ENCODE measurements at places on chromosomes 2 and 18.

DNA sequence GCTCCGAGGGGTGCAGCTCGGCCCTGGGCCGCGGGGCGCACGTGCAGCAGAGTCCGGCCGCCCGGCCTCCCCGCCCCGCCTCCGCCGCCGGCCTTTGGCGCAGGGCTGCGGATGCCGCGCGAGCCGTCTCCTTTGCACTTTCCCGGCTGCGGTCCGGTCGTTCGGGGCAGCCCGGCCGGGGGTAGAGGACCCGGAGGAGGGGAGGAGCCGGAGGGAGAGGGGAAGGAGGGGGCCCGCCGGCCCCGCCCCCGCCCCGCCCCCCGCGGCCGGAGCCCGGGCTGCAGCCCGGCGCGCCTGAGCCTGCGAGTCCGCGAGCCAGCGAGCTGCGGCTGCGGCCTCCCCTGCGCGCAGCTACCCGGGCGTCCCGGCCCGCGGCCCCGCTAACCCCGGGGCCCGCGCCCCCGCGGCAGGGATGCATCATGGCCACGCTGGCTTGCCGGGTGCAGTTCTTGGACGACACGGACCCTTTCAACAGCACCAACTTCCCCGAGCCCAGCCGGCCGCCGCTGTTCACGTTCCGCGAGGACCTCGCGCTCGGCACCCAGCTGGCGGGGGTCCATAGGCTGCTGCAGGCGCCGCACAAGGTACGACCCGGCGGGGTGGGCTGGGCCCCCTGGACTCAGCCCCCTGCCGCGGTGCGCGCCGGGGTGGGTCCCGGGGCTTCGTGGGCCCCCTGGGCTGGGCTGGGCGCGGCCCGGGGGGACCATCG is at the start of gene FHOD3:
TSS of gene FHOD3 (plus strand) at position 297 of the 709 bp plus-strand sequence. CDS start at position 420, 123 bp downstream.
- DNase-seq: no peak

DNA sequence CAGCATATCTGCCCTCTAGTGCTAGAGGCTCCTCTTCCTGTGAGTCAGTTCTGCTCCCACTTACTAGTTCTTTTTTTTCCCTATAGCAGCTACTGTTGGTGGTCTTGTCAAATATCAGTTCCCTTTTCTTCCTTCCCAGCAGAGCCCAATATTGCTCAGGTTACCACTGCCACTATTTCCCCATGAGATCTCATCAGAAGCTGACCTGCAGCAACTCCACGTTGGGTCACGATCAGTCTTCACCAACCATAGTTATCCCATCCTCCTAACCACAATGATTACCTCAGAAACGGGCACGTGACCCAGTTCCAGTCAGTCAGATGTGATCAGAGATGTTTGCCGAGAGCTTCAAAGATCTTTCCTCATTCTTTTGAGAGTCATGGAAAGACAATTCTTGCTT is 59.7 kb upstream of the CAPN13 start:
- DNase-seq: no peak

DNA sequence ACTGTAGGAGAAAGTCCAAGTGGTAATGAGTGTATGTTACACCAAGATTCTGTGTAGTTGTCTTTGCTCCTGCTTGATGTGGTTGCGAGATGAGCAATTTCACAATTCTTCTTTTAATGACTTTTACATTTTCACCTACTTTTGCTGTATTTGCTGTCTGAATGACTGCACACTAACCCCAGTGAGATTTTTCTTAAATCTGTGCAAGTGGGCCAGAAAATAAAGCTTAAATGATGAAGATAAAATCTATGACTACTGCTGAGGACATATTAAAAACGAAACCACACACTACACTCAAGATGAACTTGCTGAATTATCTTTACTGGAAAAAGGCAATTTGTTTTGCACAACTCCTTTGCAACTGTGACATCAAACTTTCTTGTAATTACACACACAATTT is 4.1 kb downstream of the LDAH start:
- no peak for DNase-seq

GRCh38 chr18:44156126-44156525 is 524.6 kb upstream of the SETBP1 start:
- no peak for DNase-seq

- DNase-seq: no peak
These were observed 166.3 kb upstream of the FN1 start for GRCh38 chr2:215601990-215602721.

- DNase-seq: no peak
These were observed 21.5 kb downstream of the GALNT1 start for GRCh38 chr18:35603008-35603407.

- DNase-seq: peak; percentile 4
These were observed 5.1 kb upstream of the STEAP3 start for GRCh38 chr2:119218478-119219064.

GRCh38 chr18:63216516-63217311 is 102.9 kb downstream of the BCL2 start:
- no peak for DNase-seq

- DNase-seq: no peak
These were observed 101.3 kb upstream of the KLHL29 start for GRCh38 chr2:23283653-23284052.

- no peak for DNase-seq
These were observed 79.4 kb upstream of the AGAP1 start for GRCh38 chr2:235414422-235414821.
